Right renal pelvis (tissue), 4 donors: ENCODE measurements at places on chromosomes 2 and 18. TPM values are rescaled to one million over a fixed set of nuclear protein-coding genes. Genes with fewer than 3 reads are reported as not detected.

GAL3ST2 gene
- polyA plus RNA-seq, result 0.18 TPM

CCDC121 gene
- 11.2 TPM for polyA plus RNA-seq

GKN1 gene
- not detected for polyA plus RNA-seq

SOX11 gene
- polyA plus RNA-seq, result 19.2 TPM

APCDD1 gene
- polyA plus RNA-seq, result 109 TPM

DNA sequence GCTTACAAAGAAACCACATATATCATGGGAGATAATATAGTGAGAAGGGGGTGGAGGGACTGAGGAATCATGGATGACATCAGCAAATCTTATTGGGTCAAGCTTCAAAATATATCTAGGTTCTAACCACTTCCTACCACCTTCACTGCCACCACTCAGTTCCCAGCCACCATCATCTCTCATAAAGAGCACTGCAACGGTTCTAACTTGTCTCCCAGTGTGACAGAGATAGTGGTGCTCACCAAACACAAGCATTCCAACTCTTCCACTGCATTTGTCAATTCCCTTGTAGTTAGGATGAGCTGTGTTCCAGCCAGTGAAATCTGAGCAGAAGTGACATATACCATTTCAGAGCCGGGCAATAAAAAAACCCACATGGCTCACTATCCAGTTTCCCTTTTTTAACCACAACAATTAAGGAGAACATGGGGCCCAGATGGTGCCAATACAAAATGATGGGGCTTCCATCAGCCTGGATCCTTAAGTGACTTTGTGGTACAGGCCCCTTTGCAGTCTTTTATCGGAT lies 318.1 kb downstream of the NBAS start:
- no peak for DNase-seq

GRCh38 chr2:198214114-198214596 lies 409.8 kb downstream of the PLCL1 start:
- no peak for DNase-seq
